ENCODE measurements at places on chromosomes 13 and 19. TPM values are rescaled to one million over a fixed set of nuclear protein-coding genes. Genes with fewer than 3 reads are reported as not detected.

The SLC27A1 gene
- total RNA-seq, result 43.1 TPM

GRCh38 chr13:83515268-83516015, 366.8 kb downstream of the SLITRK1 start:
- no peak for DNase-seq

DNA sequence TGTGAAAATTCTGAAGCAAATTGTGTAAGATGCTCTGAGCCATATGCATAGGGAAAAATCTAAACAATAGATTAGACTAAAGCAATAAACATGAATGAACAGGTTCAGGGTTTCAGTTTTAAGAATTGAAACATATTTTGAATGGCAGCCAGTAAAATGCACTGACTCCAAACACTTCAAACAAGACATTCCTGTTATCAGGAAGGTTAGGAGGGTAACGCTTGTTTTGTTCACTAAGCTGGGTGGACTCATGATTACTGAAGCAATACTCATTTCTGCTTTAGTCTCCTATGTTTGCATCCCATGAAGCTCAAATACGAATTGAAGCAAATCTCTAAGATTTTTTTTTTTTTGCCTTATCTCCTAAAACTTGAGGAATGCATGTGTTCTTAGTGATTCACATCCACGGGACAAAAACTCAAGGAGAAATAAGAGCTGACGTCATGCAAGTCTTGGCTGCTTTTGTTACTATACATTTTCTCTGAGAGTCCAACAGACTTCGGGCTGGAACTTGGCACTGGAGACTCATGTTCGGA, 29.1 kb upstream of the IGFL4 start:
- no peak for DNase-seq

- no peak for DNase-seq
Observed at GRCh38 chr19:11814700-11815035, 595 bp downstream of the ZNF440 start.

DNA sequence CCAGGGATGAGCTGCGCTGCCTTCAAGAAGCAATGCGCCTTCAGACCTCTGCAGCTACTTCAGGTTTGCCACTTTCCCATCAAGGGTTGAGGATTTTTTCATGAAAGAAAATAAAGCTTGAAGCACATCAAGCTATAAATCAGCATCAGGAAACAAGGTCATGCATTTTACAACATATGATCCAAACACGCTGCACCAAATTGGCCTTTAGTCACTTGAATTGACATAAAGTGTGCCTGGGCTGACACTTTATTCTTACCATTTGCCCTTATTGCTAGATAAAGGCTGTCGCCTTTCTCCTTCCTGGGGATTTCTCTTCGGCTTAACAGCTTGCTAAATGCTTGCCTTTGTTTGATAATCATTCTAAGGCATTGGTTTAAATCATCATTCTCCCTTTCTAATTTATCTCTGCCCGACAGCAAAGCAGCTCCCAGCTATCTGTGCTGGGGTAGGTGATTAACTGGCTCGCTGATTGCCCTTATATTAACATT, 87.7 kb downstream of the LHFPL6 start:
- DNase-seq, result no peak

GRCh38 chr19:50719566-50719965, at the start of gene SHANK1:
Gene SHANK1, minus strand, starts transcription at chr19:50719802. Its CDS starts 2,883 bp downstream, at chr19:50716919.
- DNase-seq, result no peak

GRCh38 chr13:71378961-71379905, 487.8 kb downstream of the DACH1 start:
- no peak for DNase-seq

- no peak for DNase-seq
Observed at GRCh38 chr19:33668968-33669367, 47.2 kb downstream of the CHST8 start.

DNA sequence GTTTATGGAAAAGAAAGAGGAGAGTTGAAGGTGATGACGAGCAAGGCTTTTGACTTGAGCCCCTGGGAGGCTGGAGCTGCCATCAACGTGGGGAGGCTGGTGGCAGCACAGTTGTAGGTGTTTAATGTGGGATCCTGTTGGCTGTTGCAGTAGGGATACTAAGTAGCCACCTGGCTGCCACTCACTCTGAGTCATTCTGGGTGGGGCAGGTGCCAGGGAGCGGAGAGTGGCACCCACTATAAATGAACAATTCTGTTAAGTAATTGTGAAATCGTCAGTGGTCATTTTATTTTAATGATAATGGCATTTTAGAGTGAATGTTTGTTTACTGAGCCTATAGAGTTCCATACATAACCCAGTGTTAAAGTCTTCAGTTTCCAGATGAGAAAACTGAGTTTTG, 9.8 kb downstream of the ZNF317 start:
- DNase-seq, result no peak

The PRR22 gene
- total RNA-seq, result 3.1 TPM

GRCh38 chr19:2173767-2174577, 10.2 kb downstream of the DOT1L start:
- no peak for DNase-seq
